ENCODE measurements at places on chromosomes 16 and 17.

DNA sequence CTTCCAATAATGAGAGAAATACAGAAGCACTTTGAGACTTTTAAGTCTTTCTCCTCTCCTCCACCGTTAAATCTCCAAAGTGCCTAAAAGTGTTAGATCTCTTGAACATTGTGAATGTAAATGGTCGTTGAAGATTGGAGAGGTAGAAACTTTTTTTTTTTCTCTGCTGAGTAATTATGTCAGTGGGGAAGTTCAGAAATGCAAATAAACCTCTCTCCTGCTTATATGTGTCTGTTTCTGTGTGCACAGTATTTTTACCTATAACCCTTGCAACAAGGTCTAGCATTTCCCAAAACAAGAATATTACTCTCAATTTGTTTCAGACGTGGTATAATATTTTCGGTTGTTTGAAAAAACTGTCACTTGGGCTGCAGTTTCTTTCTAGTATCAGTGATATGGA, 833.6 kb upstream of the CDH8 start:
- no peak for DNase-seq

DNA sequence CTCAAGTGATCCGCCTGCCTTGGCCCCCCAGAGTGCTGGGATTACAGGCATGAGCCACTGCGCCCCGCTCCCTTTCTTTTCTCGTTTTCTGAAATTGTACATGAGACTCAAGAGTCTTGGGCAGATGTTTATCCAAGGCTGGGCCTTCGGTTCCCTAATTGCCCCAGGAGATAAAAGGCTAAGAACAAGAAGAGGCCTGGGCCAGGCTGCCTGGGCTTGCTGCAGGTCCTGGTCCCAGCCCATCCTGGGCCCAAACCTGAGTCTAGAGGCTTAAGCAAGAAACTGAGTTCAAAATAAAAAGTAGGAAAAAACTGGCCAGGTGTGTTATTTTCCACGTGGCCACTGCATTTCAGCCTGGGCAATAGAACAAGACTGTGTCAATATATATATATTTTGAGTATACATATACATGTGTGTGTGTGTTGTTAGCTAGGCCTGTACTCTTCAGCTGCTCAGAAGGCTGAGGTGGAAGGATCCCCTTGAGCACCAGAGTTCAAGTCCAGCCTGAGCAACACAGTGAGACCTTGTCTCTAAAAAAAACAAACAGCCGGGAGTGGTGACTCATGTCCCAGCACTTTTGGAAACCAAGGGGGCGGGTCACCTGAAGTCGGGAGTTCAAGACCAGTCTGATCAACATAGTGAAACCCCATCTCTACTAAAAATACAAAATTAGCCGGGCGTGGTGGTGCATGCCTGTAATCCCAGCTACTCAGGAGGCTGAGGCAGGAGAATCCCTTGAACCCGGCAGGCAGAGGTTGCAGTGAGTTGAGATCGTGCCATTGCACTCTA, 6.8 kb upstream of the CLUH start:
- DNase-seq: no peak

- DNase-seq: no peak
These were observed 460.0 kb downstream of the HS3ST3B1 start for GRCh38 chr17:14760719-14761411.

GRCh38 chr16:54216268-54216667, 70.3 kb downstream of the IRX3 start:
- DNase-seq: no peak

GRCh38 chr17:80363120-80363515, 51.8 kb upstream of the ENDOV start:
- DNase-seq: no peak

- DNase-seq: no peak
These were observed 69.3 kb downstream of the BANP start for GRCh38 chr16:88020516-88020885.

DNA sequence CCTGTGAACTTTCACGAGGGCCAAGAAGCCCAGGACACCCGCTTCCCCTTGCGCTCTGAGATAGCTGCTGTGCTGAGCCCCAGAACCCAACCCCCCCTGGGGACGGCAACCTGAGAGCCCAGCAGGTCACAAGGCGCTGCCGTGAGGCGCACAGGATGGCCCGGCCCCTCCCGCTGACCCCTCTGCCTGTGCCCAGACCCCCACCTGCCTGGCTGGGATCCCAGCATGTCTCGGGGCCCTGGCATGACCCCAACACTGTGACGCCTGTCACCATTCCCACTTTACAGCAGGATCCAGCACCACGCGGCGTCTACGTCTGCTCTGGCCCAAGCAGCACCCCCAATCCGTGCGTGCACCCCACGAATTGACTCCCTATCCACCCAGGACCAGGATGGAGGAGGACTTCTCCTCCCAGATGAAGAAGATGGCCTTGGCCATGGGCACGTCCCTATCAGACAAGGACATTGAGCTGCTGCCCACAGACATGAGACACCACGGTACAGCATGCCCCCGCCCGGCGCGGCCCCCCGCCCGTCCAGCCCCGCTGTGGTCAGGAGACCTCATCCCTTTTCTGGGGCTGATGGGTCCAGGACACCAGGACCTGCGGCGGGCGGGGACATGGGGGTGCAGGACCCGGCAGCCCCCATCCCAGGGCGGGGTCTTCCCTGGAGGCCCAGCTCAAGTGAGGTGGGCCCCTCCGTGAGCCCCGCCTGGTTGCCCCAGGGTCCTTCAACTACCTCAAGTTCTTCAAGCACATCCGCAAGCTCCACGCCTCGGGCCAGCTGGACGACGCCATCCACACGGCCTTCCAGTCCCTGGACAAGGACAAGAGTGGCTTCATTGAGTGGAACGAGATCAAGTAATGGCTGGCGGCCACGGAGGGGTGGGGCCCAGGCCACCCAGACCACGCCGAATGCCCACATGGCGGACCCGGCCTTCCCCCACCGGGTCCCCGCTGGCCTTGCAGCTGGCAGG, 15.1 kb upstream of the AATK start:
- no peak for DNase-seq

DNA sequence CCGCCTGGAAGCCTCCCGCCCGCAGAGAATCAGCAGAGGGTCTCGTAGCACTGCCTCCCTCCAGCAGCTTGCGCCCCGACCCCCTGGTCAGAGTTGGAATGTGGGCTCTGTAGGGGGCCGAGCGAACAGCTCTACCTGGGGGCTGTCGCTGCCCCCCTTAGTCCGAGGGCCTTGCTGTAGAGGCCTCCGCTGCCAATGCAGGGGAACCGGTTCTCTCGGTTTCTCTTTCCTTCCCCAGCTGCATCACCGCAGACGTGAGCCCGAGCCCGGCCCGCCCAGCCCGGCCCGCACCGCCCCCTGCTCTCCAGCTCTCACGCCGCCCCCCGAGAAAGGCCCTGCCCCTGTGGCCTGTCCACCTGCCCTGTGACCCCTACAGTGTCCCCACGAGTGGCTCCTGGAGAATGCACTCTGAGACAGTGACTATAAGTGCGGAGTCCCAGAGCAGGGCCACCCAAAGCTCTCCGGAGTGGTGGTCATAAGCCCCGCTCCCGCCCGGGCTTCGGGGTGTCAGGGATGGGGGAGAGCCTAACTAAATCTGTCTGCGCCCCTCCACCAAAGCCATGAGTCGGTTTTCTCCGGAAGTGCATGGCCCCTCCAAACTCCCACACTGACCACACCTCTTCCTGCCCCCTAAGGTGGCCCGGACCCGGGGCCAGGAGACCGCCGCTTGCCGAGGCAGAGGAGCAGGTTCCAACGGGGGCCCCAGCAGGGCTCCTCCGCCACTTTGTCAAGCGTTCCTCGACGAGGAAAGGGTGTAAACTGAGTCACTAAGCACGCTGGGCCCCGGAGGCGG, 1.7 kb downstream of the ARHGAP27 start:
- no peak for DNase-seq

GRCh38 chr16:57486858-57487834, 853 bp upstream of the DOK4 start:
- no peak for DNase-seq

DNA sequence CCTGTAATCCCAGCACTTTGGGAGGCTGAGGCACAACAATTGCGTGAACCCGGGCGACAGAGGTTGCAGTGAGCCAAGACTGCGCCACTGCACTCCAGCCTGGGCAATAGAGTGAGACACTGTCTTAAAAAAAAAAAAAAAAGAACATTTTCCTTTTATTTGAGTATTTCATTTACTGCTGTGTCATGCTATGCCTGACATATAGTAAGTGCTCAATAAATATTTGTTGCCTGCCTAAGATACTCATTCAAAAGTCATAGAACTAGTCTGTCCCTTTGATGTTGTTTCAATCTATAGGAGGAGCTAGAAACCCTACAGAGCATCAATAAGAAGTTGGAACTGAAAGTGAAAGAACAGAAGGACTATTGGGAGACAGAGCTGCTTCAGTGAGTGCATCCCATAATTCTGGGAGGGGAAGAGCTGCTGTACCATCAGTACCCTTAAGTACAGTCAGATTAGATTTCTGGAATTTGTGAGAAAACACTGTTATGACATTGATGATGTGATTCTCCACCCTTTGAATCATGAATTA, 20.0 kb downstream of the CALCOCO2 start:
- no peak for DNase-seq

DNA sequence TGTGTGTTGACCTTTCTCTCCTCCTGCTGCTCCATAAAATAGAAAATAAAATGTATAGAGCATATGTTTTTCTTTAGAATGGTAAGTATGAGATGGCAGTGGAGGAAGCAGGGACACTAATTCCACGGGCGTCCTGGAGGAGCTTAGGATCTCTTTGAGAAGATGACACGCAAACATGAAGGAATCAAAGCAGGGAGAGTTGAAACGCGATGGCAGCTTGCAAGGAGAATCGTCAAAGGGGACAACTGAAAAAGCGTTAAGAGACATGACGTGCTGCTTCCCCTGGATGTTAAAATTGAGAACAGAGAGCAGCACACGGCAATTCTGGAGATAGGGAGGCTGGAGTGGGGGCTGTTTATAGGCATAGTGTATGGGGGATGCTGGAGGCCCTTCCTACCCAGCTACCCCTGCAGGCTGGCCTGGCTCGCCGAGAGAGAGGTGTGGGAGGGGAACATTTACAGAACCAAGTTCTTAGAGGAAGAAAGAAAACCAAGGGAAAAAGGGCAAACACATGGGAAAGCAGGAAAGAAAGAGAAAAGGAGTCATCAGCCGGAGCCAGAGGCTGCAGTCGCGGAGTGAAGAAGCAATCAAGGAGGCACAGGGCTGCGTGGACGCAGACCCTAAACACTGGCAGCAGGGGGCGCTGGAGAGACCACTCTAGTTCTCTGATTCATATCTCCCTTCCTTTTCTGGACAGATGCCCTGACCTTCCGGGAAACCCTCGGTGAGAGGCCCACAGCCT, 55.8 kb downstream of the MYH13 start:
- no peak for DNase-seq

- no peak for DNase-seq
These were observed 3.1 kb downstream of the NATD1 start for GRCh38 chr17:21249920-21250703.

DNA sequence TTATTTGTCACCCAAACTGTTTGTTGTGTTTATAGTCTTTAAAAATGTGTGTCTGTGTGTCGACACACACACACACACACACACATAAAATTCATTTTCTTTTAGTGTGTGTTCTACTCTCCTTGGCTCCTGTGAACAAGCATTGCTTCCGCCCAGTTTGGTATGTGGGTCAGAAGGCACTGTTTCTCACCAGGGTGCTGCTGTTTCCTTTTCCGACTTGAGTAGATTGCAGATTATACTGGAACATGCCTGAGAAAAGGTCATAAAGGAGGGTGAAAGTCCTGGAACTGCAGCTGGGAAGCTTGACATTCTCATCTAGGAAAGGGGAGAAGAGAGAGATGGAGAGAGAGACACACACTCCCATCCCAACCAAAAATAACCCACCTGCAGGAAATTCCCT, 330.3 kb downstream of the BCAS3 start:
- no peak for DNase-seq

GRCh38 chr17:17728550-17729251, 47.4 kb downstream of the RAI1 start:
- DNase-seq: no peak

- DNase-seq: no peak
These were observed 8.7 kb downstream of the CCL17 start for GRCh38 chr16:57413301-57413730.

DNA sequence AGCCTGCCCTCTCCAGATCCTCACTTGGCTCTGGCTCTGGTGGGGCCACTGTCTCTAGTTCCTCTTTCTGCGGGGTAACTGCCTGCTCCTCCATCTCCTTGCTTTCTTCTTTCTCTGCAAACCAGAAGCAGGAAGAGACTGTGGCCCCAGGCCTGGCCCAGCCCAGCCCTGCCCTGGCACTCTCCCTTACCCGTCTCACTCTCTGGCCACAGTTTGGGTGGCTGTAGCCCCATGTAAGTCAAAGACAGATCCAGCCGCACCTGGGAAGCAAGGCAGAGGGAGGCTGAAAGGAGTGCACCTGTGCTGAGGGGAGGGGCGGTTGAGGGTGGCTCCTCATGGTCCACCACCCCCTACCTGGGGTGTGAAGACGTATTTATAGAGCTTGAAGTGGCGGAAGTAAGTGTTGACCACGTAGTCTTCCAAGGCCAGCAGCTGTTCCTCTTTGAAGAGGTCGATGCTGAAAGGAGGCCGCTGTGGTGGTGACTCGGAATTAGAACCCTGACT, 2.8 kb downstream of the CFAP119 start:
- DNase-seq: no peak

GRCh38 chr17:27609611-27610303, 21.2 kb upstream of the LGALS9 start:
- DNase-seq: no peak

GRCh38 chr17:28173031-28173561, 130.6 kb downstream of the NLK start:
- DNase-seq: no peak

DNA sequence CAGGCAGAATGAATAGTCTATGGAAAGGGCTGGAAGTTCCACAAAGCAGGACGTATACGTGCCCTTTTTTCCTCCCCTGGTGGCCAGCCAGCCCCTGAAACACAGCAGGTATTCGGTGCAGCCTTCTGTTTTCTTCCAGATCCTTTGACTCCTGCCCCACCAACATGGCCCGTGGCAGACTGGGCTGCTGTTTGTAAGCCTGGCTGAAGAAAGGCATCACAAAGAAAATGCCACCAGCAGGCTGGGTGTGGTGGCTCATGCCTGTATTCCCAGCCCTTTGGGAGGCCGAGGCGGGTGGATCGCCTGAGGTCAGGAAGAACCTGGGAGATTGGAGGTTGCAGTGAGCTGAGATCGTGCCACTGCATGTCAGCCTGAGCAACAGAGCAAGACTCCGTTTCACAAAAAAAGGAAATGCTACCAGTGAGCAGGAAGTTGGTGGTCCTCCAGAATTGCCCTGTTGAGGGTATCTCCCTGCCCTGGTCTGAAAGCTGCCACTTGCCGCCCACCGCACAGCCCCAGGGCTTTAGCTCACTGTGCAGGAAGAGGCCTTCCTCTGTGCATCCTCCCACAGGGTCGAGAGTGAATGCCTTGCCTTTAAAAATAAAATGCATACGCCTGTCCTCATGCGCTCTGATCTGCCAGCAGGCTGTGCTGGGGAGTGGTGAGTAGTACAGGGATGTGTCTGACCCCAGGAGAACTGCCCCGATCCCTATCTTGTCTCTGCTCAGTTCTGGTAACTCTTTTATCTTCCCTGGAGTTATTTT, 587.7 kb downstream of the MAF start:
- DNase-seq: no peak

DNA sequence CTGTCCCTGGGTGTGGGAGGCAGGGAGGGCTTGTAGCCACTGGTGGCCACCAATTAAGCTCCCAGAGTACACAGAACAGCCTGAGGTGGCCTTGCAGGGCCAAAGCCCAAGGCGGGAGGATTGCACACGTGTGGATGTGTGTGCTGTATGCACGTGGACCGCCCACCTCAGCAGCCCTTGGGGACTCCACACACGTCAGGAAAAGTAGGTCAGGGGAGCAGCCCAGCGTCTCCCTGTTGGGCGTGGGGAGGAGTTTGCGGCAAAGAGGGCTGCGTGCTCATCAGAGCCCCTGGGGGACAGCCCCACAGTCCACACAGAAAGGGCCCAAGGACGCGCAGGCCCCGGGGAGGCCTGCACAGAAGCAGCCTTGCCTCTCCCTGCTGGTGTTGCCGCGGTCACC, 19.6 kb downstream of the SBK1 start:
- DNase-seq: no peak
